ENCODE measurements at places on chromosomes 3 and 15.

DNA sequence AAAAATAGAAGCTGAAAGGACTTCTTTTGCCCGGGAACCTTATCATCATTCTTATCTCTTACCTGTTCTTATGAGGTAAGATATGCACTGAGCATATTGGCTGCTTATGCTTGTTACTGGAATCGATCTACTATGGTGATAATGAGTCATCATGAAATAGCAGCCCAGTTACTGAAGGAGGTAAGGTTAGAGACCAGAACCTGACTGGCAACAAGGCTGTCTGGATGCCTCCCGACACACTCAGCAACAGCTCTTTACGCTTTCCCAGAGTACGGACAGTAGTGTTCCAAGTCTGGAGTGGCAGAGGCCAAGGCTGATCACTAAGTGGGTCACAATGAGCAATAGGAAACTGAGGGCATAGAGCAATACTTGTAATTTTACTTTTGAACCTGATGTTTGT lies 314.1 kb downstream of the NLGN1 start:
- no peak for DNase-seq

DNA sequence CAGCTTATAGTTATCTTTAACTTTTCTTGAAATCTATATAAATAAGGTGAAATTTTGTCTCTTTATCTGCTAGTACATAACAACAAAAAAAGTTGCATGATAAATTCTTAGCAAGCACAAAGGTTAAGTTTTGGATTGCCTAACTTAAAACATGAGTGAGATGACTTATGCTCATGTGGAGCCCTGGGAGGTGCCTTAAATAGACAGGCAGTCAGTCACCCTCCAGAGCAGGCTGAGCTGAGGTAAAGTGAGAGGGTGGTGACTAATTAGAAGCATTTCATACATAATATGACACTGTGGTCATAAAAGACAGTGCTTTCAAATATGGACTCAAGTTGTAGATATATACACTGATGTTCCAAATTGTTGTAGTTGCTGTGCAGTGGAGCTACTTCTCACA lies 14.6 kb upstream of the MME start:
- DNase-seq = no peak

DNA sequence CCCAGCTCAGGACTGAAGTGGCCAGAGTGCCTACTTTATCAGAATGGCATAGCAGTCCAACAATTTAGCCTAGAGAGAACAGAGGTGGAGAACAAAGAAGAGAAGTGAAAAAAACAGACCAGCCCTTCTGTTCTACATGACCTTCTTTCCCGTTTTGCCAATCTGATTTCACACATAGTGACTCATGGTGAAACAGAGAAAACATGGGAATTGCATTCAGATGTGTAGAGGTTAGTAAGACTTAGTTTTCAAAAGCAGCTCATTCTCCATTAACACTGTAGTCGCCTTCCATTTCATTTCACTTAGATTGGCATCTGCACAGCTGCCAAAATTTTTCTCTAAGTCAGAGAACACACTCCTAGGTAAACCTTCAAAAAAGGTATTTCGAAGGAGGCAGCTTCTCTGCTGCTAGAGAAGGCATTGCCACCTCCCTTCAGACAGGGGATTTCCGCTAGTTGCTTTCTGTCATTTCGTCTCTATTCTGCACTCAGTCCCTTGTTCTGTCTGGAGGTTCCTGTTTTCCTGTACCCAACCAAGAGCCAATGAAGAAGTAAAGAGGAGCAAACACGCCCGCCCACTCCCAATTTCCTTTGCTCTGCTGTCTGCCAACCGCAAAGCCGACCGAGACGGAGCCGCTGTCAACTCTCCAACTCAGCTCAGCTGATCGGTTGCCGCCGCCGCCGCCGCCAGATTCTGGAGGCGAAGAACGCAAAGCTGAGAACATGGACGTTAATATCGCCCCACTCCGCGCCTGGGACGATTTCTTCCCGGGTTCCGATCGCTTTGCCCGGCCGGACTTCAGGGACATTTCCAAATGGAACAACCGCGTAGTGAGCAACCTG lies at the start of gene ARL6IP5:
TSS of gene ARL6IP5 (plus strand) at position 612 of the 842 bp plus-strand sequence. CDS start at position 723, 111 bp downstream.
- peak; percentile 93 for DNase-seq

- no peak for DNase-seq
Observed at GRCh38 chr3:123341-123740, 73.2 kb upstream of the CHL1 start.

GRCh38 chr15:81265256-81265943 lies 58.5 kb downstream of the STARD5 start:
- no peak for DNase-seq

GRCh38 chr3:158531334-158531733 lies 39.7 kb upstream of the MLF1 start:
- no peak for DNase-seq

- DNase-seq = no peak
Observed at GRCh38 chr3:117793622-117794265, 1084.2 kb downstream of the TUSC7 start.

DNA sequence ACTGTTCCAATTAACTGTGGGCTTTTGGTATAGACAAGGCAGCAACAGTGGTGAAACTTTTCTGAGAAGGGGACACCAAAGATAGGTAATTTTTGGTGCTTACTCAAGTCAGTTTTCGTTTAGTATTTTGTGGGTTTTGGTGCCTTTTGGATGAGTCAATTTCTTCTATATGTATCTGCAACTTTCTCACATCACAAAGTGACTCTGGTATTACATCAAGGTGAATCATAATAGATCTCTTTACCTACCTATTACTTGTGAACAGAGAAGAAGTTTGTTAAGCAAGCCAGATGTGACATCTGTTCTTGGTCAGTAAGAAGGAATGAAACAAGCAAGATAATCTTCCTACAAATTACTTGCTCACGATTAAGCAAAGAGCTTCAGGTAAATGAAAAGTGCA lies 732.4 kb upstream of the DPPA4 start:
- no peak for DNase-seq

DNA sequence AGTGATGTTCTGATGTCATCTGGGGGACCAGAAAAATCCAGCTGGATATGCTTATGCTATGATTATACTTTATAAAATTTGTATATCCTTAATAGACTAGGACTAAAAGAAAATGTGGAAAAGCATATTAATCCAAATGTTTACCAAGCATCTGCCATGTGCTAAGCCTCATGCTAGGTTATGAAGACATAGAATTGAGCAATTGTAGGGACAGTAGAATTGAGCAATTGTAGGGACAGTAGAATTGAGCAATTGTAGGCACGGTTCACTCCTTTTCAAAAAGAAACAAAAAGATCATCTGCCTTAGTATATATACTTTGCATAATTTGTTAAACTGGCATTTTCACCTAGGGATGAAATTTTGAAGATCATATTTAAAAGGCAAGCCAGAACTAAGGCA lies 18.3 kb downstream of the ABHD5 start:
- no peak for DNase-seq

- no peak for DNase-seq
Observed at GRCh38 chr3:47315069-47315647, 32.4 kb downstream of the KLHL18 start.

GRCh38 chr15:31019986-31020385 lies 28.6 kb upstream of the MTMR10 start:
- DNase-seq = no peak

GRCh38 chr3:159560214-159560979 lies 428.2 kb upstream of the IL12A start:
- no peak for DNase-seq

DNA sequence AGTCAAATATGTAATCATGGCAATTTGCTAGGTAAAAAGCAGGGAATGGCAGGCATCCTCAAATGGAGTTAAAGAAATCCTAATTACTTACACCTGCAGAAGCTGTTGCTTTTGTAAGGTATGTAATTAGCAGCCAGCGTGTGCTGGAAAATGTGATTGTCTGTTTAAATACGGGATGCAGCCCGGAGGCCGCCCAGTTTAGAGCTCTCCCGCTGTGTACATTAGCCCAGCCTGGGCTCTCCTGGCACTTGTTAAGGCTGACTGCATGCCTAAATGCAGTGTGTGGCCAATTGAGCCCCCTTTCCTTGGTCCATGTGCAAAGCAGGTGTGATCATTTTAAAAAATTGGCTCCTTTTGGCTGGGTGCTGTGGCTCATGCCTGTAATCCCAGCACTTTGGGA lies 9.0 kb downstream of the DPH3 start:
- DNase-seq = no peak

GRCh38 chr15:98920091-98920880 lies 87.3 kb downstream of the PGPEP1L start:
- DNase-seq = no peak

DNA sequence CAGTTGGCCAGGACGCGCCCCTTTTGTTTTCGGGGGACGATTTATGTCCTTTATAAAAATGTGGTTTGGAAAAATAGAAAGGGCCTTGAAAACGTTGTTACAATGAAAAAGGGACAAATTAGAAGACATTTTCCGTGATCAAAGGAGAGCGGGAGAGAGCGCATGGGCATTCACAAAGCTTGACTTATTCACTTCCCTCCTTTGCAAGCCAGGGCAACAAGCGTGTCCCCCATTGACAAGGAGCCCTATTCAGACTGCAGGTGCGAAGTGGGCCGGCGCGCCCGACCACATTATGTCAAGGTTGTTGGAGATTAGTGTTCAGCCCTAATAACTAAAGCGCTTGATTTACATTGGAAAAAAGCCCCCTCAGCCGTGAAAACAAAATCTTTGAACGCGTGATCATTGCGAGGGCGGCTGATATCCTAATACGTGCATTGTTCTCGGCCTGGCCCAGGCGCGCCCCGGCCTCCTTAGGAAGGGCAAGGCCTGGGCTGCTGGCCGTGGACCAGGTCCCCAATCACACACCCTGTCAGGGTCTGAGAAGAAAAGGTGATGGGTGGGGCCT lies 25.9 kb downstream of the ZIC4 start:
- DNase-seq = no peak

DNA sequence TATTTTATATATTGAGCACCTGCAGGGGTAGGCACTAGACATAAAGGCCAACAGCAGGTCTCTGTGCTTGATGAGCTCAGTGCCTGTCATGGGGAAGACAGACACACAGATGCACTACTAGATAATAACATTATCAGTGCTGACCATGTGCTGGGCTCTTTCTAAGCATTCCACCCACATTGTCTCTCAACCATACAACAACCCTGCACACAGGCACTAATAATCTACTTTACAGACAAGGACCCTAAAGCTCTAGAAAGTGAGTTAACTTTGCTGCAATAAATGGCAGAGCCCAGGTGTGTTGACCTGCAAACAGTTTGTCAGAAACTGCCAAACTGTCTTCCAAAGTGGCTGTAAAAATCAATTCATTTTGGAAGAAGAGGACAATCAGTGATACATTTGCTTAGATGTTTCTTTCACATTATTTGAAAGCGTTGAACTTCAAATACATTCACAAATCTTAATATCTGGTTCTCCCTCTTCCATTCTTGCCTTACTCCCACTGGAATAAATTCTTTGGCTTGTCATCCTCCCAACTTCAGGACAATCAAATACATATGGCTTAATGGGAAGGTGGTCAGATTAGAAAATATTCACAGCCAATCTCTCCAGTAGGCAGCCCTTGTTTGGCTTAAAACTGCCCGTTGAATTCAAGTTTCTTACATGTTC lies 11.0 kb upstream of the PP2D1 start:
- DNase-seq = no peak

GRCh38 chr15:96535148-96535547 lies 204.6 kb downstream of the NR2F2 start:
- no peak for DNase-seq

DNA sequence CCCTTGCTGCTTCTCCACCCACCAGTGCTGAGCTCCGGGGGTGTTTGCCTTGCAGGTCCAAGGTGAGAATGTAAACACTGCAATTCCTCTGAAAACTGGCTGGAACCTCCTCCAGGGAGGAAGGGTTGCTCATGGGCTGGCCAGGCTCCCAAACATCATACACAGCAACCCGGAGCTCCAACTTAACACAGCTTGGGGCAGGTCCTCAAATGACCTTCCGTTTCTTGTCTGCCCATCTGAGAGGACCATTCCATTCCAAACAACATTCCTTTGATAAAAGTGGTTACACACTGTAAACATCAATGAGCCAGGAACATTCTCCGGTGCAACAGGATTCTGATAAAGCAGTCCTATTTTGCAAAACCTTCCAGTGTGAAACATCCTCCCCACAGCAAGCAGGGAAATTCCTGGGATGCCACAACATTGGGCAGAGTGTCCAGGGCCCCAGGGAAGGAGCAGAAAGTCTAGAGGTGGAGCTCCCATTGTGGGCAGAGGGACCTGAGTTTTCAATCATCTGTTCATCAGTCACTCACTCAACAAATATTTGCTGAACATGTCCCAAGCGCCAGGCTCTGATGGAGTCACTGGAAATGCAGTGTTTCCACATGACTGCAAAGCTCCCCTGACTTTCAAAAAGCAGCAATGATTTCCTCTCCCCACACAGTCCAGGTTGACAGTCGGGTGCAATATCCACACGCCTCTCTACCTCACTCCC lies 7.3 kb upstream of the HEG1 start:
- DNase-seq = no peak

DNA sequence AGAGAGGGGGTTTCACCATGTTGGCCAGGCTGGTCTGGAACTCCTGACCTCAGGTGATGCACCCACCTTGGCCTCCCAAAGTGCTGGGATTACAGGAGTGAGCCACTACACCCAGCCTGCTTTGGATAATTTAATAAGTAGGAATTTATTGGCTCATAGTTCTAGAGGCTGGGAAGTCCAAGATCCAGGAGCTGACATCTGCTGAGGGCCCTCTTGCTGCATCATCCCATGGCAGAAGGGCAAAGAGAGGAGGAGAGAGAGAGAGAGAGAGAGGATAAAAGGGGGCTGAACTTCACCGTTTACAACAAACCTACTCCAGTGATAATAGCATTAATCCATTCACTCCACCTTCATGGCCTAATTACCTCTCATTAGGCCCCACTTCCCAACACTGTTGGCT lies 62.0 kb upstream of the HES1 start:
- DNase-seq = no peak

DNA sequence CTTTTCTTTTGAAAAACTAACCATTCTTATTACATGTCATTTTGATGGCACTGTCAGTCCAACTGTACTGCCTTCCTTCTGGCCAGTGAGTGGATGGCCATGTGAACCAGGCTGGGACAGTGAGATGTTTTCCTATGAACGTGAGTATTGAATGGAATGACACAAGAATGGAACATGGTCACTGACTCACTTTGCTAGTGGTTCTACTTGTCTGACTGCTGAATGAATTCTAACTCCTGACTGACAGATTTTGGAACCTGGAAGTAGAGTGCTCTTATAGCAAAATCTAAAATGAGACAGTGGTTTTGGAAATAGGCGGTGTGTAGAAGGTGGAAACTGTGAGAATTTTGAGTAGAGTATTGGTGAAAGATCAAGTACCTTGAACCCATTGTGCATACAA lies 606.9 kb upstream of the KCNMB2 start:
- DNase-seq = no peak

DNA sequence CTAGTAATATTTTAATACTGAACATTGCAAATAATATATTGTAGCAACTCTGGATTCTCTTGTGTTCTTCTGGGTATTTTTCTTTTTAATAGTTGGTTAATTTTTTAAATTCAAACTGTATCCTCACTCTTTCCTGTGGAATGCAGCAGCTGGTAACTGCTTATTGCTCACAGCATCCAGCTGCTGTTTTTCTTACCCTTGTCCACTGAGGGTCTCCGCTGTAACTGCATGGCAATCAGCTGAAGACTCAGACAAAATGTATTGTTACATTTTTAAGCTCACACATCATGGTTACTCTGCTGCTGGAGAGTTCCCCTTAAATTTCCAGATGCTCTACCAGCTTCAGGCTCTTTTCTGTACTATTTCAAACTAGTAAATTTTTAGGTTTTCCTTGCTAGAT lies 227.6 kb downstream of the MBNL1 start:
- DNase-seq = no peak
